Neural progenitor cell (in vitro differentiated cells): ENCODE measurements at places on chromosomes 1 and 21. TPM values are rescaled to one million over a fixed set of nuclear protein-coding genes. Genes with fewer than 3 reads are reported as not detected.

SH2D5 gene
- 5.1 and 7.7 TPM in 2 replicates for total RNA-seq

MARK1 gene
- 12.1 and 13.2 TPM in 2 replicates for total RNA-seq

LRIF1 gene
- 17.2 and 28.4 TPM in 2 replicates for total RNA-seq

PROK1 gene
- 0.12 TPM in 1 of 2 replicates, not detected in the other for total RNA-seq

CR1L gene
- not detected in 2 replicates for total RNA-seq

LYST gene
- 0.82 and 1.5 TPM in 2 replicates for total RNA-seq

ZNHIT6 gene
- total RNA-seq: 13.7 and 22.0 TPM in 2 replicates

COL9A2 gene
- 3.7 and 14.8 TPM in 2 replicates for total RNA-seq
